ENCODE measurements at places on chromosomes 12 and 14.
A peak's percentile ranks its signal among the peaks of the same experiment; 100 is the strongest.

DNA sequence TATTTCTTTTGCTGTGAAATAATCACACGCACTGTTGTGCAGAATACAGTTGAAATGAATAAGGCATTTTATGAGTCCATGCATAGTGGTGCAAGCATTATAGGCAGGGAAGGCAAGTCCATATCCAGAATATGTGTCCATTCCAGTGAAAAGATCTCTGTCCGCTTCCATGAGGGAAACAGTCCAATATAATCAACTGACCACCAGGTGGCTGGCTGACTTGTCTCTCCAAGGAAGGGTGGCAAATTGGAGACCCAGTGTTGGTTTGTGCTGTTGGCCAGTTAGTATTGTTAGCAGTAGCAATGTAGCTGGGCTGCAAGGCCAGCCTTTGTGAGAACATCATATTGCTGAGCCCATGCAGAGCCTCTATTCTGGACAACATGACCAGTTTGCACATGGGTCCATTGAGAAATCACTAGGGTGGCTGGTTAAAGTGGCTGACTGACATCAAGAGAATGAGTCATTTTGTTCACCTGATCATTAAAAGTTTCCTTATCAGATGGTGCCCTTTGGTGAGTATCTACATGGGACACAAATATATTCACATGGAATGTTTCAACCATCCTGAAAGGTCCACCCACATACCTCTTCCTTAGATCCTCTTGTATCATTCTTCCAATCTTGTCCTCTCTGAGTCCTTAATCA is 17.3 kb upstream of the YAF2 start:
- no peak for DNase-seq

GRCh38 chr12:53461059-53461458 is 9.2 kb downstream of the PCBP2 start:
- no peak for DNase-seq

GRCh38 chr12:98727196-98727595 is 82.1 kb downstream of the APAF1 start:
- DNase-seq, result no peak

DNA sequence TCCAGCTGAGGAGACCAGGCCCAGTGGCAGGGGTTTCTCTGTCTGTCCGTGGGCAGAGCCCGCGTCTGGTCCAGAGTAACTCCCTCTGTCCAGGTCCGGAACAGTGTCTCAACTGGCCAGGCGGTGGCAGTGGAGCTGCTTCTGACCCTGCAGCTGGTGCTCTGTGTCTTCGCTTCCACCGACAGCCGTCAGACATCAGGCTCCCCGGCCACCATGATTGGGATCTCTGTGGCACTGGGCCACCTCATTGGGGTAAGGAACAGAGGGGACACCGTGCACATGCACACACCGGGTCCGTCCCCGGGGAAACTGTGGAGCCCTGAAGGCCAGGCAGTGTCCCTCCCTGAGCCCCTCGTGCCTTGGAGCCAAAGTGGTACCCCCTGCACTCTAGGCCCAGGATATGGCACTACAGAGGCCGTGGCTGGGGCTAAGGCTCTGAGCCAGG is 1.5 kb downstream of the AQP6 start:
- DNase-seq, result no peak

GRCh38 chr12:1928439-1929121 is 10.1 kb upstream of the CACNA2D4 start:
- no peak for DNase-seq

DNA sequence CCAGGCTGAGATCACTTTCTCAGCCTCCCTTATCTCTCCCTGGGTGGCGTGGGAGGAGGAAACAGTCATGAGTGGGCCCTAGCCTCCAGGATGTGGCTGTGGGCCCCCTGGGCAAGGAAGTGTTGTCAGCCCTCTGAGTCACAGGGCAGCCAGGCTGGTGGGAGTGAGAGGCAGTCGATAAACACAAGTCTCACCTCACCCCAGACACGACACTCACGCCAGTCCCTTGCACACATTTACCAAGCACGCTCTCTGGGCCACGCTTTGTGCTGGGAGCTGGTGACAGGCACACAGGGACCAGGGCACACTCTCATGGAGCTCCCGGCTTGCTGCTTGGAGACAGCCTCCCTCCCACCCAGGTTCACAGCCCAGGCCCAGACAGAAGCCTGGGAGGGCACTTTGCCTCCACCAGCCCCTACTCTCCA is 1.9 kb upstream of the KRT79 start:
- peak; percentile 25 for DNase-seq

- no peak for DNase-seq
Observed at GRCh38 chr12:113077057-113077858, 20.7 kb downstream of the DTX1 start.

DNA sequence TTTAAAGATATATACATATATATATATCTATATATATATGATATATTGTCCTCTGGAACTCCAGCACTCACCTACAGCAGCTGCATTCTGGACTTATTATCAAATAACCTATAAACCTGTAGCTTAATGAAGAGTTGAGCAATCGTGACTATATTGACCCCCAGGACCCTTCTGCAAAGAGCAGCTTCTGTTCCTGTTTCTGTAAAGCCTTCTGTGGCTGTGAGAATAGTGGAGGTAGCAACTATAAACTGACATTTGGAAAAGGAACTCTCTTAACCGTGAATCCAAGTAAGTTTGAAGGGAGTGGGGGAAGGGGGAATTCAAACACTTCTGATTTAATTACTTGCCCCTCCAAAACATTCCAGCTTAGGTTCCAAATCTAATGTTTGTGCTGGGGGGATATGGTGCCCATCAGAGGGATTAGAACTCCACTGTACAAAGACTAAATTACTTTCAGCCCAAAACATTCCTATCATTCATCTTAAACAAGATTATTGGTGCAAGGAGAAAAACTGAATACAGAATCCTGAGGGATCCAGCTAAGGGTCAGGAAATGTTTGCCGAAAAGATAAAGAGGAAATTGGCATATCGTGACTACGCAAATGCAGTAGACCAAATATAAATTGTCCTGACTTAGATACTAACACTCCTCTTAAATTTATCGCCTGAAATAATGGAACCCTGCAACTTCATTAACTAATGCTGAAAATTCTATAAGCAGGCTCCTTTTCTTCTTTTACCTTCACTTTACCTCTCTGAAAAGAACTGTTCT is 106.1 kb downstream of the DAD1 start:
- no peak for DNase-seq

GRCh38 chr14:60482743-60483142 is 3.1 kb downstream of the C14orf39 start:
- DNase-seq, result no peak

GRCh38 chr12:43022838-43023237 is 433.3 kb upstream of the PRICKLE1 start:
- DNase-seq, result no peak

DNA sequence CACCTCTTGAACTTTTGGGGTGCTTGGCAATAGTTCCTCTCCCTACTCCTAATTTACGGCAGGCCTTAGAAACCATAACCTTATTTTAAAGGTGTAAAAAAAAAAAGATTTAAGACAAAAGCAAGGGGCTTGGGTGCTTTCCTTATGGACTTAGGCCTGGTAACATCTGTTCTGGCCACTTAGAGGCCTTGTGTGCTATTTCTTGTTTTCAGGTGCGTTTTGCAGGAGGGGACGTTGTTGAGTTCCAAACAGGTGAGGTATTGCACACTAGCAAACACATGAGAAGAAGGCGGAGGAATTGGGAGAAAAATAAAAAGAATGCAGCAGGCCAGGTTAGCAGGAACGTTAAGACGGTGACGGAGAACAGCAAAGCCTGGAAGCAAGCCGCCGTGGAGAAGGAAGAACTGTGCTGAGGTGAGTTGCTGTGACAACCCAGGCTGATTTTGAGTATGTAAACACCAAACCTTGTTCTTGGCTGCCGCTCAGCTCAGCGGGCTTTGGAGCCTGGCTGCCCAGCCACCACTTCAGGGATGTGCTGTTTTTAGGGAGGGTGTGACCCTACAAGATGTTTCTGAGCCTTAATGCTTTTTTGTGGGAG is 17.3 kb downstream of the EMG1 start:
- no peak for DNase-seq

- DNase-seq, result peak; percentile 61
Observed at GRCh38 chr12:57765003-57765697, 1.7 kb downstream of the CYP27B1 start.

- DNase-seq, result no peak
Observed at GRCh38 chr12:85831327-85831990, 4.8 kb downstream of the RASSF9 start.

DNA sequence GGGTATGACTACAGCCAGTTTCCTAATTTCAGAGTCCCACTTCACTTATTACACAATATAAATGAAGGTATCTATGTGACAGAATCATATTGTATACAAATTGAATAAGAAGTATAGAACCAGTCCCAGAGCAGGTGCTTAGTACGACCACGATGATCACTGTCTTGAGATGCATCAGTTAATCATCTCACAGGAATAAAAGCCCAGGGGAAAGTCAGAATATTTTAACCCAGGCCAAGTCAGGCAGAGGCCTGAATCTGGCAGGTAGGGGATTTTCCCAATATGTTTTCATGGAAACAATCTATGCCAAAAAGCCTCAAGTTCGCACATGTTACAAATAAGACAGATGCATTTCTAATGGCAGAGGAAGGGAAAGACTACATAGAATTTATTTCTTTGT is 758.4 kb downstream of the BCL11B start:
- no peak for DNase-seq

GRCh38 chr14:87483271-87484260 is 509.4 kb downstream of the GALC start:
- DNase-seq, result no peak

GRCh38 chr12:11916771-11917170 is 154.0 kb upstream of the BCL2L14 start:
- DNase-seq, result no peak

DNA sequence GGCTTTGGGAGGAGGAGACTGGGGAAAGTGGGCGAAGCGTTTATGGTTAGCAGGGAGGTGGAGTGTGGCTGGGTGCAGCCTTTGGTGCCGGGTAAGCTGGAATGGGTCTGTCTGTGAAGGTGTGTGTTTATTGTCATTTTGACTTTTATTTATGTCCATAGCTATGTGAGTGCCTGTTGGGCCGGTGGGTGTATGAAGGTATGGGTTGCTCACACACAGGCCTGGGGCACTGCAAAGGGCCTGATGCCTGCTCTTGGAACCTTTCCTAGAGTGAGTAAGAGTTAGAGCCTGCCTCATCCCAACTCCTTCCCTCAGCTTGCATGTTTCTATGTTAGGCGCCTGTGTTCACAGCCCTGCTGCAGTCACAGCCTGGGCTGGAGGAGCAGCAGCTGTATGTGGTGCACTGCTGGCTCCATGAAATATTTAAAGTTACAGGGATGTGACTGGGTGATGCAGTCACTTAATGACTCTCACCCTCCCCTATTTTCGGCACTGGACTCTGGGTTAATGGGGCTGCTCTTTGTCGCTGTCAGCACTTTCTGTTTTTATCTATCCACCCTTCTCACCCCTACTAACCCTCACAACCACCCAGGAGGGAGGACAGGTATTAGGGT is 2.6 kb upstream of the PPP1R1A start:
- no peak for DNase-seq

All from CD4-positive, alpha-beta T cell treated with Interferon alpha-2 for 1 hour (primary cell).